ENCODE measurements at places on chromosomes 7 and 10.

- DNase-seq: no peak
Measured at GRCh38 chr7:37970211-37970610, 49.8 kb downstream of the EPDR1 start.

DNA sequence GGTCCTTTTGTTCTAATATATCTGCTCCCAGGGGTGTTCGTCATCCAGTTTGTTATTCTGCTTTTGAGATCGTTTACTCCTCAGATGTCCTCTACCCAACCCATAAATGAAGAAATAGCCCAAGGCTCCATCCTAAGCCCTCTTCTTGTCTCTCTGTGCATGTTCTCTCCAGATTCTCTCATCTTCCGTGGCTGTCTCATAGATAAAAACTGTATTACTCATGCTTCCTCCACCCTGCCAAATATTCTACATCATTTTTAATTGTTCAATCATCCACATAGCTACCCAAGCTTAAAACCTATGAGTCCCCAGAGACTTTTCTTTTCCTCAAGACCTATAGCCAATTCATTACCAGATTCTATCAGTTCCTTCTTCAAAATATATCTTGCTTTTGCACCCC lies 44.9 kb downstream of the CAV1 start:
- DNase-seq: no peak

GRCh38 chr10:85545874-85546273 lies 820.7 kb downstream of the GRID1 start:
- DNase-seq: no peak

GRCh38 chr7:44801890-44802289 lies 5.4 kb downstream of the PPIA start:
- no peak for DNase-seq

GRCh38 chr7:144725070-144725469 lies 110.8 kb downstream of the TPK1 start:
- DNase-seq: no peak

DNA sequence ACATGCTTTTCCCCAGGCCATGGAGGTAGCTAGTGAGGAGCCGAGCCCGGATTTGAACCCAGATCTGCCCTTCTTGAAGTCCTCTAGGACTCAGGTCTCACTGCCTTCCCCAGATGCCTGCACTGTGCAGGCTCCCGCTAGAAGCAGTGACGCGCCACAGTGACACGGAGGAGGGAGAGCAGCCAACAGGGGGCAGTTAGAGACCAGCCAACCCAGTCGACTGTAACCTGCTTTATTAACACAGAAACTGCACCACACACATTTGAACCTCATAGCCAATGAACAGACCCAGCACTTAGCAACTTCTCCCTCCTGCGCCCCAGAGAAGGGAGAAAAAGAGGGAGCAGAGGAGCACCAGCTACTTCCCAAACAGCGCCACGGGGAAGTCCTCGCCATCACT lies 27.4 kb downstream of the PILRA start:
- no peak for DNase-seq

GRCh38 chr7:91266067-91266688 lies 1.9 kb downstream of the FZD1 start:
- DNase-seq: no peak

DNA sequence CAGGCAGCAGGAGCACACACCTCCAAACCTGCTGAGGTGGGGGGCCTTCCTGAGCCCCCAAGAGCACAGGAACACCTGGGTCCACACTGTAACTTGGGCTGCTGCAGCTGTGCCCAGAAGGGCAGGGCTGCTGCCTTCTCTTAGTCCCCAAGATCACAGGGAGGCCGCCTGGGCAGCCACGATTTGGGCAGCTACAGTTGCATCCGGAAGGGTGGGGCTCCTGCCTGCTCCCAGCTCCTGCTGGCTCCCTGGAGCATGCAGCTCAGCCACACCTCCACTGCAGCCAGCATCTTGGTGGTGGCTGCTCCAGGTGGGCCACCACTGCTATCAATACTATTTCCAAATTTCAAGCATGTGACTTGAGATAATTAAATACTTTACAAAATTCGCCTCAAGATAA lies 38.5 kb upstream of the AGMO start:
- no peak for DNase-seq

DNA sequence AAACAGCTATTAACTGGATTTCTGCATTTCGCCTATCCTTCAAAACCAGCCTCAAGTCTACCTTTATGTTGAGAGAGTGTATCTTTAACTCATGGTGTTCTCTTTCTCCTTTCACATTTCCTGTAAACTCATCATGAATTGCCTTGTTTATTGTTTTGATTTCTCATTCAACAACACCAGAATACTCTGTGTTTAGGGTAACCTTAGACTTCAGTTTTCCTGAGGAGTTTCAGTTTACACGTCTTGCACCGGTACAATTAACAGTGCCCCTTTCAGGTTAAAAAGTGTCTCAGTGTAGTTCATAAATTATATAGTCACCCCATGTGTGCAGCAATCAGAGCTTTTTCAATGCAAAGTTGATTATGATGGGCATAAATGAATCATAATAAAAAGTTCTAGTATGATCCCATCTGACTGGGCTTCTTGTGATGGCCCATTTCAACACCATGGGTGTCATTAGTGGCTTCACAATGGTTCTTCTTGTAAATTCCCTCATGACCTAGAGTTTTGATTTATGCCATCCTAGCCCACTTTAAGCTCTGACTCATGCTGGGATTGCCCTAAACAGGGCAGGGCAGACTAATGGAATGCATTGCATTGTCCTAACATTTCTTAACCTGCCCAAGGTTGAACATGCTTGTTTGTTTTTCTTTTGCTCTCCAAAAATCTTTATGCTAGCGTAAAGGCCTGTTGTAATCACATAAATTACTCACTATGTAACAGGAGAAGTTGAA lies 22.0 kb downstream of the ITGB8 start:
- no peak for DNase-seq

DNA sequence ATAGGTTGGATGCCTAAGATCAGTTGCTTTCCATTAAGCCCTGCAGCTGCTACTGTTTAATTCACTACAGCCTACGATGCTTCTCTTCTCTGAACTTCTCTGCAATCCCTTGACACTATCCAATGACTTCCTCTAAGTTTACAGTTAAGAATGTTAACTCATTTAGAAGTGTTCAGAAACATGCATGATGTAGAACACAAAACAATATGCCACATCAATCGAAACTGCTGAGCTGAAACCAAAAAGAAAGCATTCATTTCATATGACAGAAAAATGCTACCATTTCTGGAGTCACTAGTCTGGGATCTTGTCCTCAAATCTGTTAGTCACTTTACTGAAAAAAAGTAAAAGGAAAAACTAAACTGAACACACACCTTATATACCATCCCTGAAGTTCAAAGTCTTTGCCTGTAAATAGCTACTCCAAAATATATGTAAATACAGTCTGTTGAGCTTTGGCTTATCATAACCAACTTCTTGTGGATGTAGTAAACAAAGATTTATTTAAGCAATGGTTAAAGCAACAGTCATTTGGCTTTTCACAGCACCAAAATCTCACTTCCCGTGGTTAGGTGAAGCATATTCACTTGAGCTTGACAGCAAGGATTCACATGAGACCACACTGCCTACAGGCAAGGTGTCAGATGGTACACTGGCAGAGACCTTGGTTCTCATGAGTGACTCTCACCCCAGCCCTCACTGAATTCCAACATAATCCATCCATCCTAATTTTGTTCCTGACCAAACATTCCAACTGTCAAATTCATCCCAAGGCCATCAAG lies 187.0 kb downstream of the PPP1R17 start:
- no peak for DNase-seq

- no peak for DNase-seq
Measured at GRCh38 chr10:14550471-14550981, 219.8 kb upstream of the FRMD4A start.

All from GM12892 (cell line).